ENCODE measurements at places on chromosomes 1 and 21.
A peak's percentile ranks its signal among the peaks of the same experiment; 100 is the strongest.

GRCh38 chr1:197995408-197996258 lies 78.5 kb downstream of the LHX9 start:
- DNase-seq, result no peak

DNA sequence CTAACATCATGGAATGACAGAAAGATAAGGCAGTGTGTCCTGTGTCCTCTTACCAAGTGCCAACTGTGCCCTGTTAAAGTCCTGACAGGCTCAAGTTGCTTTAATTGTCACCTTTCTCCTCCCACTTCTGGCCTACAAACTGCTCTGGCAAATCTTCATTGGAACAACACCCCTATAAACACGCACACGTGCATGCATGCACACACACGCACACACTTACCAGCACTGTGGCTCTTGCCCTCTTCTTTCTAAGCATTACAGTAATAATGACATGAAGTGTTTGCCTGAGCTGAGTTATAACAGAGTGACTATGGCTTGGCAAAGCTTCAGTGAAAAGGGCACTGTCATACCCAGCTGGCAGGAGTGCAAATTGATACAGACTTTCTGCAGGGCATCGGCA lies 82.3 kb upstream of the SYT6 start:
- DNase-seq, result no peak

GRCh38 chr1:162587347-162587746 lies 25.8 kb downstream of the UAP1 start:
- DNase-seq, result no peak

DNA sequence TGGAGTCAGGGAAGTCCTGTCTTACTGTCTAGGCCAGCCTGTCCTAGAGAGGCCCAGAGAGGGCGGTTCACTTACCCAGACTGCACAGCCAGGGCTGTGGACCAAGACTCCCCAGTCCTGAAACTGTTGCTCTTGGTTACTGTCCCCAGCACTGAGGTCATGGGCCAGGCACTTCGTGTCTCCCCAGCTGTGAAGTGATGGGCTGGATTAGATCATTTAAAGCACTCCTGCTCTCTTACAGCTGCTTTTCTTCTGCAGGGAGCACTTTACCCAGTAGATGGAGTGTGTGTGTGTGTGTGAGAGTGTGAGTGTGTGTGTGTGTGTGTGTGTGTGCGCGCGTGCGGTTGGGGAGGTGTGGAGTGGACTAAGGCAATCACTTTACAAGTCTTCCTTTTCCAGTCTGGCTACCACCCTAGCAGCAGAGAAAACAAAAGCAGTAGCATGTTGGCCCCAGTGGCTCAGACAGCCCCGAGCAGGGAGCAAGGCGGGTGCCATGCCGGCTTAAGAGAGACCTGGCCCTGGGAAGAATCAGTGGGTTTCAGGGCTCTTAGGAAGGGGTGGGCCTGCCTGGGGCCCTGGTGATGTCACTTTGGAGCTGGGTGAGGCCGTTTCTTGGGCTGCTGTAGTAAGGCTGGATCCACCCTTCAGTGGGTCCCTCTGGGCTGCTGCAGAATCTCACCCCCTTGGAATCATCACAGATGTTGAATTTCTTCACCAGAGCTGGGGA lies 2.4 kb downstream of the SPSB1 start:
- DNase-seq, result no peak

DNA sequence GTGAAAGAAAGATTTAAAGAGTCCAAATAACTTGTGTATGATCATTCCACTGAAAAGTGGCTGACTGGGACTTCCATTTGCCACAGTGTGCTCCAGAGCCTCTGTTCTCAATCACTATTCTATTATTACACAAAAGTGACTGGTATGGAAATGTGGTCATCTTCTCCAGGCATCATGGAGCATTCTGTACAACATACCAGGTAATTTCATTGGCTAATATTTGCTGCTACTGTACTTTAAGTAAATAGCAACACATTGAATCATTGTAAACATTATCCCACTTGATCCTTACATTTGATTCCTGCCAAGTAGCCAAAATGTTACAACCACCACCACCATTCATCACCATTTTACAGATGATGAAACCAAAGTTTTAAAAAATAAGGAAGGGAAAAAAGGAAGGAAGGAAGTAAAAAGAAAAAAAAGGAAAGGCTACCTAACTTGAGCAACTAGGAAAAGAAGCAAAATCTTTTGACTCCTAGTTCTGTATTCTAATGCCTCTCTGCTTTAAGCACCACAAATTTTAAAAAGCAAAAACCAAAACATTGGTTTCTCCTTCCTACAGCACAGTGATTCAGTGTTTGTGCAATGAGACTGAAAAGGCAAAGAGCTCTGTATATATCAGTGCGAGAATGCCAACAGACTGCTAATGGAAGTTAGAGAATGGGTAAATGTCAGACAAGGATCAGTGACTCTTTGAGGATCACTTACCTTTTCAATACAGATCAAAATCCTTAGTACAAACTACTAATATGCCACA lies 361.4 kb upstream of the PTBP2 start:
- no peak for DNase-seq

GRCh38 chr1:152546704-152547103 lies 19.9 kb downstream of the LCE3E start:
- DNase-seq, result no peak

DNA sequence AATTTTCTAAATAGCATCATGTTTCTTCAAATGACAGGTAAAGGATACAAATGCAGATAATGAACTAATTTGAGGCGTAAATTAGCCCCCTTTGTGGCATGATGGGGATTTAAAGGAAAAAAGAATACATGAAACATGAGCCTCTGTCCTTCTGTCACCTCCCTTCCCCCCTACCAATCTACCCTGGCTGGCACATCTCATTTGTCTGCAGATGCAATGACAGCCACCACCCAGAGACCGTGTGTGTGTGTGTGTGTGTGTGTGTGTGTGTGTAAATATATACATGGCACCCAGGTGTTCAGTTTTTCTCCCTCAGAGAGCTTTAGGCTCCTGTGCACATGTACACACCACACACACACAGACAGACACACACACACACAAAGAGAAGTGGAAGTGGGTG lies 451.1 kb downstream of the RWDD3 start:
- DNase-seq, result no peak

DNA sequence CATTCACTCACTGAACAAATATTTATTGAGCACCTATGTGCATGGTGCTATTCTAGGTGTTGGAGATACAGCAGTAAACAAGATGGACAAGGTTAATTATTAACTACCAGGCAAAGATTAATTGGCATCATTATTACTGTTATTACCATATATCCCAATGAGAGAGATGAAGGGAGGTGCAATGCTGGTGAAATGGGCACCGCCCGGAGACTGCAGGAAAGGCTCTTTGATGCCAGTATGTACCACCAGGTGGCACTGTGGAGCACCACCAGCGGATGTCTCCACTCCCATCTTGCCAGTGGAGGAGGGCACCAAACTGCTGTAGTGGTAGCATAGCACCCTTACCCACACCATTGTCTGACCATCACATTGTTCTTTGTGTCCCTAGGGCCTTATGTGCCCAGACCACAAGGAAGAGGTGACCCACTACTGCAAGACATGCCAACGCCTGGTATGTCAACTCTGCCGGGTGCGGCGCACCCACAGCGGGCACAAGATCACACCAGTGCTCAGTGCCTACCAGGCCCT lies 3.0 kb downstream of the TRIM46 start:
- peak; percentile 65 for DNase-seq

DNA sequence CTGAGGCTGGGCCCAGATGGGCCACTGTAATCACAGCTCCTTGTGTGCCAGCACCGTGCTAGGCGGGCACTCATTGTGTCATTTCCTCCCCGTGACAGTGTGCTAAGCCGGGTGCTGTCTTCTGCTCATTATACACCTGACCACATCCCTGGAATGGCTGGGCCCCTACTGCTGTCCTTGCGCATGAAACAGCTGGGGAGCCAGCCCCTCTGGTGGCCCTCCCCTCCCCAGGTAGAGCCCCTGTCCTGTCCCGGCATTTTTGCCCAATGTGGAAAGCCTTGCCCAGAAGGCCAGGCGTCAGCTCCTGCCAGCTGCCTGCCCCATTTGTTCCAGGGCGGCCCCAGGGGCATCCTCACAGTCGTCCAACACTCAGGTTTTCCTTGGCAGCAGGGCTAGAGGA lies 107.4 kb upstream of the CASZ1 start:
- no peak for DNase-seq

GRCh38 chr1:3222042-3222692 lies 153.2 kb downstream of the PRDM16 start:
- DNase-seq, result no peak

GRCh38 chr1:70487910-70488665 lies 77.0 kb downstream of the CTH start:
- no peak for DNase-seq

- DNase-seq, result no peak
Observed at GRCh38 chr1:203450001-203450400, 25.6 kb upstream of the PRELP start.

DNA sequence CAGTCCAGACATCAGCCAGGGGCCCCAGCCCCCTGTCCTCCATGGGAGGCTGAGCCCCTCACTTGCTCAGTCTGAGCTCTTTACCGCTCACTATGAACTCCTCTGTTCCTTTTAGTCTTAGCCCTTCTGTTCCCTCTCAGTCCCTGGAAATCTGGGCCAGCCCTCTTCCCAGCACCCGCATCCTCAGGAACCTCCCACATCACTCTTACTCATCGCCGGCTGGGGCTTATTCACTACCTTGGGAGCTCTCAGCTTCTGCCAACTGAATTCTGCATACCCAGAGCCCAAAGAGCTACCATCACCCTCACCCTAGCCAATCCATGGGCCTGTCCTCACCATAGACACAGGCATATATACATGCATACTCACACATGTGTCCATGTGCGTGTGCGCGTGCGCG lies 11.5 kb downstream of the KNCN start:
- no peak for DNase-seq

DNA sequence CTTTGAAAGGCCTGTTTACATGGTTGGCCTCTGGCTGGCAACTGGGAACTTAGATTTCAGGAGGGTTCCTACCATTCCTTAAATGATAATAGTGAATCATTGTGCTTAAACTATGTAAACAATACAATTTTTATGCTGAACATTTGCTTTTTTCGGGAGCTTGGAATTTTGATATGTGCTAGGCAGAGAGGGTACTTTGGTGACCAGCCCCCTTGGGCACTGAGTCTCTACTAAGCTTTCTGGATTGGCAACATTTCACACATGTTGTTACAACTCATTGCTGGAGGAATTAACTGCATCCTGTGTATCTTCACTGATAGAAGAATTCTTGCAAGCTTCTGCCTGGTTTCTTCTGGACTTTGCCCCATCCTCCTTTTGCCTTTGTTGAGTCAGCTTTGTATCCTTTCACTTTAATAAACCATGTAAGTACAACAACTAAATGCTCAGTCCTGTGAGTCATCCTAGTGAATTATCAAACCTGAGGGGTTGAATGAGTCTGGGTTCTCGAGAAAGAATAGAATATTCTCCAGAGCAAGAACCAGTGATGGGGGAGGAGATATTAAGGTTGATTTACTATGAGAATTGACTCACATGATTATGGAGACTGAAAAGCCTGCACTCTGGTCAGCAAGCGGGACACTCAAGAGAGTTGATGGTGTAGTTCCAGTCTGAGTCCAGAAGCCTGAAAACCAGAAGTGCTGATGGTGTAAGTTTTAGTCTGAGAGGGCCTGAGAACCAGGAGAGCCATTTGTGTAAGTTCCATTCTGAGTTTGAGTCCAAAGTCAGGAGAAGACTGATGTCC lies 3.1 kb upstream of the SLC16A4 start:
- no peak for DNase-seq

DNA sequence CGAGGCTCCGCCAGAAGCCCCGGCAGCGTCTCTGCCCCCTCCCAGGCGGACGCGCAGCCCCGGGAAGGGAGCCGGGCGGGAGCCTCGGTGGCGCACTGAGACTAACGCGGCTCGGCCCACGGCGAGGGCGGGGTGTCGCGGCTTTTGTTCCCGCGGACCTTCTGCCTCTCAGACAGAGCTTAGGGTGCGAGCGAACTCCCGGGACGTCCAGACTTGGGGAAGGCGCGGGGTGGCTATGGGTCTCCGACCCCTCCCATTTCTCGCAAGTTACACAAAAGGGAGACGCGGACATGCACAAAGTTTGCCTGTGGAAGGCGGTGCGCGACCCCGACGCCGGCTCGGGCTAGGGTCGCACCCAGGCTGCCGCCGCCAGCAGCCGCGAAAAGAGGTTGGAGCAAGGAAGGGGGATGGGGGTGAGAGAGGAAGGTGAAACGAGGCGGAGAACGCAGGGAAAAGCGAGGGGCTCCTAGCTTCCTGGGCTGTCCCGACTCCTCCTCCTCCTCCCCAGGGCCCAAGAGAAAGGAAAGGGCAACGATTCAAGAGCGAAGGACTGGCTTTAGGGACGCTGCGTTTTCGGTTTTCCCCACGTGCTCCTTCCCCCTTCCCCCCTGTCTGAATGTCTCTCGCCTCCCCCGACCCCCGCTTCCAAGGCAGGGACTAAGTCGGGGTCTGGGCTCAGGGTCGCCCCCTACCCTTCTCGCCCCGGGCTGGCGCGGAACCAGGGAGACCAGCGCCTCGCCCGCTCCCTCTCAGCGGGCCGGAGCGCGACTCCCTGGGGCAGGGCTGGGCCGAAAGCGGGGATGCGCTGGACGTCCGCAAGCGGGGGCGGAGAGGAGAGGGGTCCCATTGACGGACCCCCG lies 729 bp downstream of the APP start:
- DNase-seq, result peak; percentile 37

- DNase-seq, result no peak
Observed at GRCh38 chr1:92901699-92902405, 59.4 kb downstream of the DIPK1A start.

DNA sequence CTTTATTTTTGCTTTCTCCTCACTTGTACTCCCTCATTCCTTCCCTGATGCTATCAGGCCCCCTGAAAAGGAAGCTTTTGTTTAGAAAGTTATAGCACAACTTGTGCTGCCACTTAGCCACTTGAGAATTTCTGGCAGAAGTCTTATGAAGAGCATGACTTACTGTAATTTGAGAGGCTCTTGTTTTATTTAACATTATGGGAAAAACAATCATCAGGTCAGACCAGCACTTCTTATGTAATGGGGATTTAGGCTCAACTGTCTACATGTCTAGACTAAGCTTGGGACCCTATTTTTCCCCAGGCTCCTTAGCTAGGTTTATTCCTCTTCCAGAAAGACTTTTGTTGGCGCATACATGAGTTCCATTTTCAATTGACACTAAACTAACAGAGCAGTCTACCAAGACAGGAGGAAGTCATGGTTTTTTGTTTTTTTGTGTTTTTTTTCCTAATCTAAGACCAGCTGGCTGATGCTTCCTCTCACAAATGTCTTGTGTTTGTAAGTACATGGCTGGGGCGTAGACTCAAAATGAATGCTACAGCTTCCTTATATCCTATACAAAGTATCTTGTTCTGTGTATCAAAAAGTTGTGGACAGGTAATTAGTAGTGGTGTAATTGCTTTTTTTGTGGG lies 31.5 kb downstream of the TNFSF4 start:
- no peak for DNase-seq

GRCh38 chr1:2318314-2319278 lies 72.8 kb downstream of the MORN1 start:
- no peak for DNase-seq

- DNase-seq, result no peak
Observed at GRCh38 chr1:68798071-68798470, 301.2 kb upstream of the DEPDC1 start.

- DNase-seq, result no peak
Observed at GRCh38 chr1:225654688-225655508, 2.0 kb upstream of the ENAH start.

- no peak for DNase-seq
Observed at GRCh38 chr1:68143633-68144032, 88.7 kb downstream of the WLS start.
